ENCODE measurements at places on chromosomes 13 and 19.

GRCh38 chr19:13082192-13083007, 20.3 kb downstream of the LYL1 start:
- no peak for DNase-seq

DNA sequence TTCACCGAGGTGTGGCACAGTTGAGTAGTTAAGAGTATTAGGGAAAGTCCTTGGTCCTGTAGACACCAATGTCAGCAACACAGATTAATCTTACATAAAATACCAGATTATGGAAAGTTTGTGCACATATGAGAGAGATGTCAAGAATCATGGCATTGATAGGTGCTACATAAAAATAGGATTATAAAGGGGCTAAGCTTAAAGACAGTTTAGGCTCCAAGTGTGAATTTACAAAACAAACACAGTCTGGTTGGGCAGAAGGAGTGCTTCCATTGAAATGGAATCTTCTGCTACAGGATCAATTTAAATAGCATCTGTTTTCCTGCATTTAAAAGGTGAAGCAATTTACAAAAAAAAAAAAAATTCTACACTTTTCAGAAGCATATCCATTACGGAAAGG, 292.9 kb downstream of the DNAJC15 start:
- DNase-seq, result no peak

- DNase-seq, result no peak
Observed at GRCh38 chr13:111152844-111153243, 37.7 kb downstream of the ARHGEF7 start.

DNA sequence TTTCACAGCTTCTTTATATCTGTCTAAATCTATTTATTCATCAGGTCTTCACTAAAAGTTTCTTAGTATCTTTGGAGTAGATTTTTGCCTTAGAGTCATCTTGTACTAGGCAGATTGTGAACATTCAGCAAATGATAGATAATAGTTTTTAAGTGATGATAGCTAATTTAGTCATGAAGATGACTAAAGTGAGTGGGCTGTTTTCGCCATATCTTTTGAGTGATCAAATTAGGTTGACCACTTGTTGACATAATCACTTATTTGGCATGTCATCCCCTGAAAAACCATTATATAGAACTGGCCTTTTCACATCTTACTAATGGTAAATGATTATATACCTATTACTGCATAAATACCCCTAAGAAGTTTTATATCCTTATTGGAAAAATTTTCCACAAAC, 999.2 kb downstream of the PCDH17 start:
- no peak for DNase-seq

DNA sequence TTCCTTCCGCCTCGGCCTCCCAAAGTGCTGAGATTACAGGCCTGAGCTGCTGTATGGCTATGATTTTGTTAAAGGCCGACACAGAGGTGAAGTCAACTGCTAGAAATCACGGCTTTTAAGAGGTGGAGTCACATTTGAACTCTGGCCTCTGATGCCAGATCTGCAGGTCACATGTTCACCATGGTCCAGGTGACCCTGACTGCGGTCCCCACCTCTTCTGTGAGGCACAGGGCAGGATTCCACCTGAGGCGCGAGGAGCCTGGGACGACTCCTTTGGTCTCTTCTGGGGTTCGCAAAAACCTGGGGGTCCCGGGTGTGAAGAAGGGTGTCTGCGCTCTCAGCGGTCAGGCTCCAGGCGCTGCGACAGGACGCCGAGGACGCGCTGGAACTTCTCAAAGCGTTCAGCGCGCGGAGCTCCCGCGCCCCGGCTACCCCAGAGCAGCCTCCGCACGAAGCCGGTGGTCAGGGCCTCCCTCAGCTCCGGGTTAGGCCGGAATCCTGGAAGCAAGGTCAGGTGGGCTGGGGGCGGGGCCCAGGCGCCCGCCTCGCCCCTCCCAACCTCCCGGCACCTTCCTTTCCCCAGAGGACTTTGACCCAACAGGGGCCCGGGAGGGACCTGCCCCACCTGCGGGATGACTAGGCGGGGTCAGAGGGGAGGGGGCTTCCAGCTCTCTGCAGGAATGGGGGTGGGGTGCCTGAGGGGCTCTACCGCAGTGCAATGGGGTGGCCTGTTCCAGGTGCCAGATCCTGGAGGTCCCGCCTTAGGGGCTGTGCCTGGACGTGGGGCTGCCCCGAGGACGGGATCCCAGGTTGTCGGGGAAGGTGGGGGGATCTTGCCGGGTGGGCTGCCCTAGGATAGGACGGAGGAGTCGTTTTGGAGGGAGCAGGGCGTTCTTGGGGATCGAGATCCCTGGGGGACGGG, 13.0 kb downstream of the TRIP10 start:
- no peak for DNase-seq

DNA sequence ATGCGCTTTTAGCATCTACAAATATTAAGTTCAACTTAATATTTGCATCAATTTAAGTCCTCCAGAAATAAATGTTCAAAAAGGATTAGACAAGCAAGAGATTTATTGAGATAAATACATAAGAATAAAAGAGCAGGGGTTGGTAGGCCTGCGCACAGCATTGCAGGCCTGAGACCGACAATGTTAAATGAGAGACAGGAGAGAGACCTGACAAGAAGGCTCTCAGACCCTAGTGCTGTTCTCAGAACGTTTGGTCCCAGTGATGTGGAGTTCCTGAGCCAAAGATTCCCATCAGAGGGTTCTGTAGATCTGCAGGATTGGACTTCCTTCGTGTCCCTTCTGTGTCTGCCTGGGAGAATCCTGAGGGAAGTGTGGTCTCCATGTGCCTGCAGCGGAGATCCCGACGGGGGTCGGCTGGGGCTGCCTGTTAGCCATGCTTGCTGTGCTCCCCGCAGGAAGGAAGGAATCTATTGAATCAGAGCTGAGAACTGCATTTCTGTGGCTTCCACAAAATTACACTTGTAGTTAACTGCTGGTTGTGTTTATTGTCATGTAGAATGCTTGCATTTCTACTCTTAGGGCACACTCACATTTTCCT, 369.9 kb upstream of the SLC10A2 start:
- DNase-seq, result no peak

GRCh38 chr13:112671359-112671758, 18.5 kb upstream of the ATP11A start:
- DNase-seq, result no peak

- DNase-seq, result no peak
Observed at GRCh38 chr13:64186071-64186470, 2770.4 kb upstream of the PCDH20 start.

DNA sequence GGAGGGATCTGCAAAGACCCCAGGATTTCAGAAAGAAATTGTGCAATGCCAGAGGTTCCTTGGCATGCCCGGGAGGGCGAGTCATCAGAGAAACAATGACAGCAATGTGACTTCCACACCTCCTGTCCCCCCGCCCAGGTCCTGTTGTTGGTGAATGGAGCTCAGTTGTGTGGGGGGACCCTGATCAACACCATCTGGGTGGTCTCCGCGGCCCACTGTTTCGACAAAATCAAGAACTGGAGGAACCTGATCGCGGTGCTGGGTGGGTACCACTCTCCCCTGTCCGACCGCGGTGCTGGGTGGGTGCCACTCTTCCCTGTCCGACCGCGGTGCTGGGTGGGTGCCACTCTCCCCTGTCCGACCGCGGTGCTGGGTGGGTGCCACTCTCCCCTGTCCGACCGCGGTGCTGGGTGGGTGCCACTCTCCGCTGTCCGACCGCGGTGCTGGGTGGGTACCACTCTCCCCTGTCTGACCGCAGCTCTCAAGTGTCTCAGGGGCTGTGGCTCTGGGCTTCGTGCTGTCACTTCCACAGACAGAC, 5.2 kb upstream of the F10 start:
- DNase-seq, result no peak

DNA sequence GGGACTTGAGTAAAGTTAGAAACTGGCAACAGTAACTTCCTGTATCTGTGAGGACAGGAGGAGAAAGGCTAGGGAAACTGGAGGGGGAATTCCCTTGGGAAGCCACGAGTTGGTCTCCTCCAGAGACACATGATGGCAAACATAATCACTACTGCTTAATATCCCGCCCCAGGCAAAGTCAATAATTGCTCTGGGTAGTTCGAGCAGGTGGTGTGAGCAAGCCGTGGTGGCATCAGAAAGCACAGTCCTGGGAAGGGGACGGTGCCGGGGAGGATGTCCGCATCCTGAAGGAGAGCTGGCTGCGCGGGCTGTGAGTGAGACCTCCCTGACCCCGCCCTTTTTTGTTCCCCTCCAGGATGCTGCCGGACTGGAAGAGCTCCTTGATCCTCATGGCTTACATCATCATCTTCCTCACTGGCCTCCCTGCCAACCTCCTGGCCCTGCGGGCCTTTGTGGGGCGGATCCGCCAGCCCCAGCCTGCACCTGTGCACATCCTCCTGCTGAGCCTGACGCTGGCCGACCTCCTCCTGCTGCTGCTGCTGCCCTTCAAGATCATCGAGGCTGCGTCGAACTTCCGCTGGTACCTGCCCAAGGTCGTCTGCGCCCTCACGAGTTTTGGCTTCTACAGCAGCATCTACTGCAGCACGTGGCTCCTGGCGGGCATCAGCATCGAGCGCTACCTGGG, 1.4 kb downstream of the FFAR2 start:
- DNase-seq, result no peak

DNA sequence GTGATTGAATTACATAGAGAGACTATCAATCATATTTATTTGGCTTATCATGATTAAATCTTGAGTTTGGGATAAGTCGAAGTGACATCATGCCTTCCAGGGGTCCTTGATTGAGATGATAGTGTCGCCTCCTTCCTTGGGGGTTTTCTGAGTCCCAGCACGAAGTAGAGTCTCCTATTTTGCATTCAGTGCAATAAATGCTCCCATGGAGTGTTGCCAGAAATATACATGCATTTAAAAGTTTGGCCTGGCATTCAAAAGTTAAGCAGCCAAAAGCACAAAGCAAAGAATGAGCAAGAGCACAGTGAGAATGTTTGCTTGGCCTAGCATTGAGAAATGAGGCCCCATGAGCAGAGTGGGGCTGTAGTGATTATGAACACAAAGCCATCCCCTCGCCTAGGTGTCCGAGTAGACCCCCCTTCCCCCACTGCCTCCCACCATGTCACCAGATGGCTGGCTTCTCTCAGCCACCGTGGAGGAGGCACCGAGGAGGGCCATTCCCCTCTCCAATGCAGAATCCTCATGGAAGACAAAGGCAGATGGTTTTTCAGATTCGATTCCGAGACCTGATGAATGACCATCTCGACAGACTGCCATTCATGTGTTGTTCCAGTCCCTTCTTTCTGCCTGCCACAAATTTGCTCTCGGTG, 58.8 kb upstream of the UBL3 start:
- DNase-seq, result no peak

- no peak for DNase-seq
Observed at GRCh38 chr19:15913384-15913783, 15.5 kb upstream of the CYP4F2 start.

Measured in stimulated activated CD4-positive, alpha-beta T cell treated with anti-CD3 and anti-CD28 coated beads, Interleukin-1b, Interleukin-23, amount 100 ng/mL, for 1 hour (primary cell).